T-helper 2 cell treated with Interferon-gamma antibody and Interleukin-4, amounts not matched to agents 100 ng/mL and 5 ng/mL, for 36 hours (primary cell): ENCODE measurements at places on chromosomes 16 and 17. TPM values are rescaled to one million over a fixed set of nuclear protein-coding genes. Genes with fewer than 3 reads are reported as not detected.

Gene SLC46A1
- 2.8 and 3.1 TPM in 2 replicates for total RNA-seq

Gene ZNF597
- 2.2 and 2.4 TPM in 2 replicates for total RNA-seq

Gene NPIPA7
- total RNA-seq, result 5.0 and 5.3 TPM in 2 replicates

Gene KRTAP2-3
- not detected in 2 replicates for total RNA-seq

Gene KCTD19
- 0.02 TPM in 1 of 2 replicates, not detected in the other for total RNA-seq

Gene SEC14L5
- not detected in 2 replicates for total RNA-seq

Gene ELMO3
- 7.4 and 8.2 TPM in 2 replicates for total RNA-seq

Gene CLEC18A
- total RNA-seq, result 0.82 and 0.89 TPM in 2 replicates

Gene C17orf50
- total RNA-seq, result not detected in 2 replicates

Gene MYH13
- total RNA-seq, result not detected in 2 replicates

Gene PYCARD
- total RNA-seq, result 66.7 and 72.4 TPM in 2 replicates

Gene KRT27
- total RNA-seq, result not detected in 2 replicates

Gene CSH1
- not detected in 2 replicates for total RNA-seq

Gene CDRT15L2
- total RNA-seq, result not detected in 2 replicates

Gene HP
- total RNA-seq, result not detected in 2 replicates

Gene TMEM88
- total RNA-seq, result 0.57 and 0.82 TPM in 2 replicates

Gene IGFALS
- total RNA-seq, result 0.11 TPM in 1 of 2 replicates, not detected in the other

Gene DDX19B
- 32.3 and 33.8 TPM in 2 replicates for total RNA-seq

Gene ZCCHC14
- total RNA-seq, result 4.8 and 7.4 TPM in 2 replicates

Gene KRT24
- not detected in 2 replicates for total RNA-seq

Gene PPL
- total RNA-seq, result not detected in 2 replicates

Gene AGRP
- total RNA-seq, result not detected in 2 replicates
